ENCODE measurements at places on chromosomes 3 and 15.

DNA sequence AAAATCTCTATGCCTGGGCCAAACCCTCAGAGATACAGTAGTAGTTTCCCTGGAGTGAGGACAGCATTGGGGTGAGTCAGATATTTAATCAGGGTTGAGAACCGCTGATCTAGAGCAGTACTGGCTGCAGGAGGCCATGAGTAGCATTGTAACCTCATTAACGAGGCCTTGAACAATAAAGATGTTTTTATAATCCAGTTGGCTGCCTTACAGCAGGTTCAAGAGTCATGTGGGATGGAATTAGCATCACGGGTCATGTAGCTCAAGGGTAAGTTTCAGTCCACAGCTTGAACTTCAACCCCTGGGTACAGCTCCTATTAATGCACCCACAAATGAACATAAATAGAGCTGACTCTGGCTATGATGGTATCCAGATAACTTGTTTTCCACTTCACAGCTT, 5.1 kb downstream of the HPS3 start:
- DNase-seq, result no peak

- DNase-seq, result no peak
Measured at GRCh38 chr15:54564166-54564565, 585.9 kb downstream of the UNC13C start.

- DNase-seq, result no peak
Measured at GRCh38 chr15:73382115-73382514, 13.4 kb upstream of the HCN4 start.

GRCh38 chr3:148023994-148024393, 614.8 kb downstream of the ZIC1 start:
- DNase-seq, result no peak

GRCh38 chr3:48528754-48529153, 24.8 kb upstream of the SHISA5 start:
- peak; percentile 47 for DNase-seq

- DNase-seq, result no peak
Measured at GRCh38 chr3:97979610-97980009, 7.4 kb upstream of the RIOX2 start.

DNA sequence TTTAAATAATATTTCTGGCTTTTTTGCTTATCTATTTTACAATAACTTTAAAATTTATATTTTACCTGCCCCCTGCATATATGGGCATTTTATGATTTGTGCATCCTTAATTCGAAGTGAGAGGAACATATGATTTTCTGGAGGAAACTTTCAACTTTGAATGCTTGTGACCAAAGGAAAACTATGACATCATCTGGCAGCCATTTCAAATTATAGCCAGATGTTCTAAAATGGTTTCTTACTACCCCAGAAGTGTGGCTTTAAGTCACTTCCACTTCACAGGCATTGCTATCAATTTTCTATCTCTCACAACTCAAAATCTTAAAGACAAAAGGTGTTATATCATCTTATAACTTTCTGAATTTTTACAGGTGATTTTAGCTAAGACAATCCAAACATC, 508.8 kb downstream of the RBMS3 start:
- no peak for DNase-seq

- no peak for DNase-seq
Measured at GRCh38 chr3:137807998-137808397, 43.9 kb downstream of the SOX14 start.

GRCh38 chr3:129312671-129313414, 34.2 kb downstream of the HMCES start:
- DNase-seq, result no peak

DNA sequence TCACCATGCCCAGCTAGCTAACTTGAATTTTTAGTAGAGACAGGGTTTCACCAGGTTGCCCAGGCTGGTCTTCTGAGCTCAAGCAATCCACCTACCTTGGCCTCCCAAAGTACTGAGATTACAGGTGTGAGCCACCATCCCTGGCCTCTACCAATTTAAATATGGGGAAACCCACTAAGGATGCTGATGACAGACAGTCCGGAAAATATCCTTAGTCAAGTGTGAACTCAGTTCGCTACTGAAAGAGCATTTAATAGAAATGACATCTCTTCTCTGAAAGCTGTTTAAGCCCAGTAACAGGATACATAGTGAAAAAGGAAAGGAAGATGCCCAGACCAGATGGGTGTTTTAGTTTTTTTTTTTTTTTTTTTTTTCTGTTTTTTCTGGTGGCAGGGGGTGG, 7.7 kb upstream of the GRAMD2A start:
- no peak for DNase-seq

GRCh38 chr3:48502728-48503168, 1.2 kb downstream of the SHISA5 start:
- no peak for DNase-seq

Measured in suppressor macrophage (primary cell).